ENCODE measurements at places on chromosomes 4 and X.

DNA sequence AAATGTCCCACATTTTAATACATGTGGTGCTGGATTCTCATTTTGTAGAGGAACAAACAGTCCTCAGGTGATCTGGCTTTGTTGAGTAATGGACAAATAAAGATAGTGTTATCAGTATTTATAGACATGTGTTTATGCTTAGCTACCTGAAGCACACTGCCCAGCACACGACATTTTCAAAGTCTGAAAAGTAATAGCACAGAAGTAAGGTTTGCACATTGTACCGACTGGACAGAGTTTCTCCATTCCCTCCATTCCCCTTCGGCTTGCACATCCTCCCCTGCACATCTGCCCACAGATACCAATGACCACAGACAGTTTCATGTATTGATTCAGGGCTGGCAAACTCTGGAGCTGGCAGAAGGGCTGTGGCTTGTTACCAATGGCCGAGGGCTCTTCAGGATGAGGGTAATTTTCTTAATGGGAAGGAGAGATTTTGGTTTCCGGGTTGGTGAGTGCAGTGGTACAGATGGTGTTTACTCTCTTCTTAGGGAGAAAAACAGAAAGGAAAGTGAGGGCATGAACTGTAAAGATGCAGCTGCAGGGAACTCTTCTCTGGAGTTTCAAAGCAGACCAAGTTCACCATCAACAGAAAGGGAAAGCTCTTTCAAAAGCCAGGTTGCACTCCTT, 2.3 kb downstream of the GRPR start:
- no peak for DNase-seq

DNA sequence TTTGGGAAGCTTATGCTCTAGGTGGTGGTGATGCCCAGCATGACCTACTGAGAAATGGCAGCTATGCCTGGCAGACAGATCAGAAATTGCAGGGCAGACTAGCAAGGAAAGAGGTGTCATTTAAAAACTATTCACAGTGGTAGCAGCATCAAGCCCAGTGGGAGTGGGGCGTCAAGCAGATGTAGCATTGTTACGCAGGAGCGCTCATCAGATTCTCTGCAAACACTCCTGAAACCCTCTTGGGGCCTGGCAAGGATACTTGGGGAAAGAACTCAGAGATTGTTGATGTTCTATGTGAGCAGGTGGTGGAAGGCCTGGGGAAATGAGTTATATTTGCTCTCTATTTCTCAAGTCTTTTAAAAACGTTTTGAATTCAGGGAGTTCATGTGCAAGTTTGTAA, 437.6 kb downstream of the RAPGEF2 start:
- no peak for DNase-seq

GRCh38 chr4:81627590-81627989, 155.9 kb upstream of the RASGEF1B start:
- no peak for DNase-seq

DNA sequence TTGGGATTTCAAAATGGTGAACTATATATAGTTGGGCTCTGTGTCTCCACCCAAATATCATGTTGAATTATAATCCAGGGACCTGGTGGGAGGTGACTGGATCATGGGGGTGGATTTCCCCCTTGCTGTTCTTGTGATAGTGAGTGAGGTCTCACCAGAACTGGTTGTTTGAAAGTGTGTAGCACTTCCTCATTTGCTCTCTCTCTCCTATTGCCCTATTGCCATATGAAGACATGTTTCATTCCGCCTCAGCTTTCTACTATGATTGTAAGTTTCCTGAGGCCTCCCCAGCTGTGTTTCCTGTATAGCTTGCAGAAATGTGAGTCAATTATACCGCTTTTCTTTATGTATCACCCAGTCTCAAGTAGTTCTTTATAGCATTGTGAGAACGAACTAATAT, 545.6 kb downstream of the TRAM1L1 start:
- no peak for DNase-seq

DNA sequence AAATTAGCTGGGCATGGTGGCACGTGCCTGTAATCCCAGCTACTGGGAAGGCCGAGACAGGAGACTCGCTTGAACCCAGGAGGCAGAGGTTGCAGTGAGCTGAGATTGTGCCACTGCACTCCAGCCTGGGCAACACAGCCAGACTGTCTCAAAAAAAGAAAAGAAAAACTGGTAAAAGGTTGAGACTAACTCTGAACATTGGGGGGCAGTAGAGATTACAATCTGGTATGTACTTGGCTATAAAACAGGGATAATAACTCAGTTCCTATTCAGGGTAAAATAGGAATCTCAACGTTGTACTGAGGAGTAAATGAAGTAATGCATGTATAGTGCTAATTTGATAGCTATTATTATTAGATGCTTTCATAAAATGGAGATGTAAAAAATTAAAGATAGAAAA, 12.5 kb upstream of the KLF8 start:
- DNase-seq, result peak; percentile 14

DNA sequence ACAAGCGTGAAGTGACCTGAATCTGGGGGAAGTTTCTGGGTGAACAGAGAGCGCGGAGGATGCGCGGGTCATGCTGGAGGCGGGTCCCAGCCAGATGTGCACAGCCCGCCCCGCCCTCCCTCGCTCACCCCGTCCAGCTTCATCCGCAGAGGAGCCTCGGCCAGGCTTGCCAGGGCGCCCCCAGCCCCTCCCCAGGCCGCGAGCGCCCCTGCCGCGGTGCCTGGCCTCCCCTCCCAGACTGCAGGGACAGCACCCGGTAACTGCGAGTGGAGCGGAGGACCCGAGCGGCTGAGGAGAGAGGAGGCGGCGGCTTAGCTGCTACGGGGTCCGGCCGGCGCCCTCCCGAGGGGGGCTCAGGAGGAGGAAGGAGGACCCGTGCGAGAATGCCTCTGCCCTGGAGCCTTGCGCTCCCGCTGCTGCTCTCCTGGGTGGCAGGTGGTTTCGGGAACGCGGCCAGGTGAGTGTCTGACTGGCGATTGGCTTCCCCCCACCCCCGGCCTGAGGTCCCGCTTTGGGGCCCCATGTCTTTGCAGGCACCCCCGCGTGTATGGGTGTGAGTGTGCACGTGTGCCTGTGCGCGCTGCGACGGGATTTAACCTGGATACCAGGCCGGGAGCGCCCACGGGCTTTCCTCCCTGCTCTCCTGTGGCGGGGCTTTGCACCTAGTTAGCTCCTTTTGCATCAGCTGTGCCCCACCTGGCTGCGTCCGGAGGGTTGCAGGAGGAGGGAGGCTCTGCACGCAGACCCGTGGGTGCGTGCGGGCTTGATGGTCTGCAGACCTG, at the start of gene EGFL6:
EGFL6 (plus strand) TSS at position 123 of the 782 bp plus-strand sequence; CDS start at position 384, 261 bp downstream.
- DNase-seq, result no peak

DNA sequence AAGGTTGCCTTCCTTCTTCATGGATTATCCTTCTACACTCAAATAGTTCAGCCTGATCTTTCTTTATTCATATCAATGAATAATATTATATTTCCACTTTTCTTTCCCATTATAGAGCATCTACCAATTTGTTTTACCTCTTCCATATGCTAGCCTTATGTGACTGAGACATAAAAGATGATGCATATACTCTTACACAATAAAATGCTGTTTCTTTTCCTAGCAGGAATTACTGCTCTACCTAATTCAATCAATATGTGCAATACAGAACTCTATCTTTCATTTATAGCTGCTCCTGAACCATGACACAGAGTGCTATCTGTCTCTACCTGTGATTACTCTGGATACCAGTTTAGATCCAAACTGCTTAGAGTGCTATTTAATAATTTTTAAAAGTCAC, 2334.0 kb downstream of the PCDH7 start:
- no peak for DNase-seq

DNA sequence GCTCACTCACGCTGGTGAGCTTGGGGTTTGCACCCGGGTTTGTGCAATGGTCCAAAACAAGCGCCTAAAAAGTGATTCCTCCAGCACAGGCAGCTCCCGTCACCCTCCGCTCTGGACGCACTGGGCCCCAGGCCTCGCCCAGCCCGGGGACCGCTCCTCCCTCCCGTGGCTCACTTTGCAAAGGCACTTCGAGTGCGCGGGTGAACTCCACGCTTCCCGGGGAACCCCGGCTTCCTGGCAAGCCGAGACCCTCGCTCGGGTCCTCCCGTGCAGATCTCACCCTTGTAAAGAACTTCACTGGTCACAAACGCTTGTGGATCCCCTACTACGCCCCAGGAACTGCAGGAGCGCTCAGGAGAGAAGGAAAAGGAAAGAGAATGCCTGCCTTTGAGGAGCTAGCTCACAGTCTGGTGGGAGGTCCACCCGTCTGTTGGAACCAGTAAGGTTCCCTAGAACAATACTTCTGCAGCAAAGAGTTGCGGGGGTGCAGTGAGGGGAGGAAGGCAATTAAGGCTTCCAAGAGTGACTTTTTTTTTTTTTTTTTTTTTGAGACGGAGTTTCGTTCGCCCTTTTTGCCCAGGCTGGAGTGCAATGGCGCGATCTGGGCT, at the start of gene CTPS2:
CTPS2 (minus strand) TSS at position 122 of the 608 bp plus-strand sequence. CDS start 9,767 bp downstream, outside the sequence.
- DNase-seq, result peak; percentile 43

DNA sequence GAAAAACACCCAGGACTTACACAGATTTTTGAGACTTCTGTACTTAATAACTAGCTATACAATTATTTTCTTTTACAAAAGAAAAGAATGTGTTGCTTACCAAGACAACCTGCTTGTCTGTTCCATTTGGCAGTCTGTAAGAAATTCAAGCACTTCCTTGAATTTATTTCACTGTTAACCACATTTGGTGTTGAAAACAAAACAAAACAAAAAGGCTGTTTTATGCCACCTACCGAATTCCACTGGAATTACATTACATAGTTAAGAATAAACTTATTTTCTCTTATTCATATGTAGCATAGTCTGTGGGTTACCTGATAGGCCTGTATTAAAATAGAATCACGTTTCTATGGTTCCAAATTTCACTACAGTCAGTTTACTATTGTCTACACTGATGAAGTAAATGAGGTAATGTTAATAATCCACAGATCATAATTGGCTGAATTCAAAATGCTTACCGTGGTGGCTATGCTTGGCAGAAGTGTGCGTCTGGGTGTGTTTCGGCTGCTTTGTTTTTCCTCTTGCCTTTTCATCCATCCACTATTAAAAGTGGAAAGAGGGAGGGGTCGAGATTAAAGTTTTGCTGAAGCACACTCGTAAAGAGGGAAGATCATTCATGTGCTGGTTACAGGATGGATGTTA, at the start of gene TLR1:
TLR1 (minus strand) TSS at position 138 of the 642 bp plus-strand sequence. CDS start 5,960 bp downstream, outside the sequence.
- peak; percentile 28 for DNase-seq

- peak; percentile 19 for DNase-seq
Observed at GRCh38 chr4:61666244-61666643, 466.1 kb downstream of the ADGRL3 start.

- no peak for DNase-seq
Observed at GRCh38 chr4:181968371-181968770, 274.8 kb upstream of the TENM3 start.

DNA sequence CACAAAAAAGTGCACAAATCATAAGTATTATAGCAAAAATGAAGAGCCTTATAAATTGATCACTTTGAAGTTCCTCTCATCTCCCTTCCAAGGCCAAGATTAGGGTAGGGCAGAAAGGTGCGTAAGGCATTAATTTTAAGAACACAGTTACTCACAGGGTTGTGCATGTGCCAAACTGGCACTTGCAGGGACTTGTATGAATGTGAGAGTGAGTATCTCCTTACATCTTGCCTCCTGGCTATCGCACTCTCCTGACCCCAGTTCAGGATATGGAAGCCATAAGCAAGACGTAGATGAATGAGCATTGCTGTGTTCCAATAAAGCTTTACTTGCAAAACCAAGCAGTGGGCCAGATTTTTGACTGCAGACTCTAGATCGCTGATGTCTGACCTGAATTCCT, 510.1 kb upstream of the AADAT start:
- DNase-seq, result no peak

DNA sequence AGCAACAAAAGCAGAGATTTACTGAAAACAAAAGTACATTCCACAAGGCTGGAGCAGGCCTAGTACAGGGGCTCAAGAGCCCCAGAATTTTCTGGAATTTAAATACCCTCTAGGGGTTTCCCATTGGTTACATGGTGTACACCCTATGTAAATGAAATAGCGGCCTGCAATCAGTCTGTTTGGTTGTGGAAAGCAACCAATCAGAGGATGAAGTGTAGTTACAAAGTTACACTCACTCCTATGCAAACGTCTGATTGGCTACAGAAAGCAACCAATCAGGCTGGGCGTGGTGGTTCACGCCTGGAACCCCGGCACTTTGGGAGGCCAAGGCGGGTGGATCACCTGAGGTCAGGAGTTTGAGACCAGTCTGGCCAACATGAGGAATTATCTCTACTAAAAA, 13.8 kb upstream of the TXLNG start:
- peak; percentile 56 for DNase-seq
